ENCODE measurements at places on chromosomes 1 and 21. TPM values are rescaled to one million over a fixed set of nuclear protein-coding genes. Genes with fewer than 3 reads are reported as not detected.

C8B gene
- total RNA-seq = not detected

LRRC8B gene
- total RNA-seq = 13.9 TPM

GRIK3 gene
- not detected for total RNA-seq

GBP3 gene
- 50.7 TPM for total RNA-seq

LZIC gene
- total RNA-seq = 27.7 TPM

OR14K1 gene
- total RNA-seq = not detected

SPRR3 gene
- total RNA-seq = not detected

ENO1 gene
- 2,545 TPM for total RNA-seq

DNA sequence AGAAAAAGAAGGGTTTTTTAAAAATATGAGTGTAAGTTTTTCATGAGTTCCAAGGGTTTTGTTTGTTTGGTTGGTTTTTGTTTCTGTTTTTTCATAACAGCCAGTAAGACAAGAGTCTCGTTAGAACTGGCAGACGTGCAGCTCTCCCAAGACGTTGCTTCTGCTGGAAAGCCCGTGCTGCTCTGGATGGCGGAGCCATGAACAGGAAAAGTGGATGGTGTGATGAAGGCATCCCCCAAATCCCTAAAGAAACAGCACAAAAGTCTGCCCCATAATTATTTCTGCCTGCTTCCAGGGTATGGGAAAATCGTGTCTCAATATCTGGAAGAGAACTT, 157.9 kb upstream of the BACE2 start:
- no peak overlapping the region for H3K4me3 ChIP-seq
- no peak overlapping the region for H3K27ac ChIP-seq
- H3K36me3 ChIP-seq = no peaks in the 10 kb centered on the region
- H3K27me3 ChIP-seq = no peaks in the 10 kb centered on the region
- H3K4me1 ChIP-seq = no peaks in the 10 kb centered on the region

GRCh38 chr1:26112407-26112775, 767 bp downstream of the PDIK1L start:
- H3K4me3 ChIP-seq = peak overlapping the region; percentile 100
- no peaks in the 10 kb centered on the region for H3K27me3 ChIP-seq
- no peak for DNase-seq
- peaks cover 8% of the 10 kb centered on the region for H3K36me3 ChIP-seq
- H3K4me1 ChIP-seq = peaks cover 21% of the 10 kb centered on the region
- peak overlapping the region; percentile 94 for H3K27ac ChIP-seq

DNA sequence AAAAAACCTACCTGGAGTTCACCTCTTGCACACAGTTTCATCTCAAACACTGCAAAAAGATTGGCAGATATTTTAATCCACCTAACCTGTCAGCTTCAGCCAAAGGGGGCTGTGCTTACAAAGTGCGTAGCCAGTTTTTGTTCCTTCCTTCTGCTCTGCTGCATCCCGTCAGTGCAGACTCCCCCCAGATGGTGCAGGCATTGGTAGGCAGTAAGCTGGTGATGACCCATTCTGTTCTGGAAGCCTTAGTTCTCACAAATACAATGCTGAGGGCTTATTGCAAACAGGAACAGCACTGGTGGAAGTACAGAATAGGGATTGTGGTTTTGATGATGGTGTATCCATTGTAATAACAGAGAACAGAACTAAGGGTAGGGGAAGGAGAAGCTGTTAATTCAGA, 239.5 kb downstream of the RYR2 start:
- H3K4me1 ChIP-seq = no peaks in the 10 kb centered on the region
- H3K27ac ChIP-seq = no peak overlapping the region
- DNase-seq = no peak

GRCh38 chr1:108071601-108072000, 106.6 kb upstream of the VAV3 start:
- no peaks in the 10 kb centered on the region for H3K27me3 ChIP-seq
- peaks cover 1% of the 10 kb centered on the region for H3K36me3 ChIP-seq
- peaks cover 10% of the 10 kb centered on the region for H3K4me1 ChIP-seq
- H3K27ac ChIP-seq = no peak overlapping the region
- H3K4me3 ChIP-seq = no peak overlapping the region

DNA sequence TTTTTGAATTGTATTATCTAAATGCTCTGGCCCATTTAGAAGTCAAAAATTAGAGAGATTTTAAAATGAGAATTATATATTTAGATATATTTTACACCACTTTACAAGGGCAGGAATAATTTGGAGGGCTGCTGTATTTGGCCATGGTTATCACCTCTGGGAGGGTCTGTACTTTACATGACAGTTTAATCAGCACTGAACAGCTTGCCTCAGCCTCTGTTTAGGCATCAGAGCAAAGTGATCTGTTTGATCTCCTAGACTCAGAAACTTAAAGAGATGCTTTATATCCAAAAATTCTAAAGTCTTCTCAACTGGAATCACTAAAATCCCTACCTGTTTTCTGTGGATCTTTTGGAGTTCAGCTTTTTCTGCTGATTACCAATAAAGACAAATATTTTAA, 5.4 kb upstream of the SPTA1 start:
- H3K27me3 ChIP-seq = no peaks in the 10 kb centered on the region
- no peak overlapping the region for H3K27ac ChIP-seq
- H3K36me3 ChIP-seq = no peaks in the 10 kb centered on the region
- DNase-seq = no peak

GRCh38 chr1:198677027-198677426, 38.2 kb downstream of the PTPRC start:
- H3K4me1 ChIP-seq = peaks cover 75% of the 10 kb centered on the region
- peak overlapping the region; percentile 74 for H3K4me3 ChIP-seq
- H3K27ac ChIP-seq = peak overlapping the region; percentile 81
- peaks cover 37% of the 10 kb centered on the region for H3K36me3 ChIP-seq
- H3K27me3 ChIP-seq = no peaks in the 10 kb centered on the region

DNA sequence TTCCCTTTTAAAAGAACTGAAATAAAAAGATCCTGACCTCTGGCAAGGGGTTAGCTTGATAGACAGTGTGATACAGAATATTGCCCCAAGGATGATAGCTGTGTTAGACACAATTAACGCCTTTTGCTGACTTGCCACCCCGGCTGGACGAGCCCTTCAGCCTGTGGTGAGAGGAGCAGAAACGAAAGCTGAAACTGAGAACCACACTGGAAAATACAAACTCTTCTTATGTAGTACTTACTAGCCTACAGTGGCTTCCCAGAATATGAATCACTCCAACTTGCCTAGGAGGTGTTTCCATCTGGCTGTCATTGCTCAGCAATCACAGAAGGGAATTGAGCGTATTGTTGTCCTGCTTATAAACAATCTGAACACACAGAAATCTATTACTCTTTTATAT, 22.9 kb downstream of the SAMSN1 start:
- DNase-seq = no peak
- peak overlapping the region; percentile 65 for H3K27ac ChIP-seq
- H3K27me3 ChIP-seq = no peaks in the 10 kb centered on the region
- peaks cover 50% of the 10 kb centered on the region for H3K4me1 ChIP-seq
- peak overlapping the region; percentile 81 for H3K4me3 ChIP-seq

GRCh38 chr1:17212487-17213121, 7.7 kb downstream of the PADI1 start:
- DNase-seq = peak; percentile 90
- H3K4me3 ChIP-seq = peak overlapping the region; percentile 58
- peak overlapping the region; percentile 68 for H3K27ac ChIP-seq
- no peaks in the 10 kb centered on the region for H3K36me3 ChIP-seq
- H3K4me1 ChIP-seq = peaks cover 49% of the 10 kb centered on the region

GRCh38 chr21:35202431-35202830, 153.3 kb upstream of the RUNX1 start:
- H3K4me1 ChIP-seq = peaks cover 17% of the 10 kb centered on the region
- no peak overlapping the region for H3K27ac ChIP-seq
- H3K4me3 ChIP-seq = no peak overlapping the region
- no peak for DNase-seq
- H3K36me3 ChIP-seq = no peaks in the 10 kb centered on the region
- H3K27me3 ChIP-seq = peaks cover 2% of the 10 kb centered on the region

- H3K27ac ChIP-seq = no peak overlapping the region
- no peaks in the 10 kb centered on the region for H3K36me3 ChIP-seq
- no peak for DNase-seq
- H3K4me3 ChIP-seq = no peak overlapping the region
- H3K27me3 ChIP-seq = no peaks in the 10 kb centered on the region
- no peaks in the 10 kb centered on the region for H3K4me1 ChIP-seq
Observed at GRCh38 chr1:191206513-191207207, 729.0 kb upstream of the BRINP3 start.

GRCh38 chr1:208475951-208476845, 232.0 kb upstream of the PLXNA2 start:
- no peaks in the 10 kb centered on the region for H3K4me1 ChIP-seq
- no peaks in the 10 kb centered on the region for H3K27me3 ChIP-seq
- no peak for DNase-seq
- H3K4me3 ChIP-seq = no peak overlapping the region

- no peaks in the 10 kb centered on the region for H3K36me3 ChIP-seq
- H3K4me3 ChIP-seq = no peak overlapping the region
- peaks cover 2% of the 10 kb centered on the region for H3K27me3 ChIP-seq
- no peak for DNase-seq
- no peaks in the 10 kb centered on the region for H3K4me1 ChIP-seq
Observed at GRCh38 chr1:220843481-220844011, 35.7 kb upstream of the HLX start.

DNA sequence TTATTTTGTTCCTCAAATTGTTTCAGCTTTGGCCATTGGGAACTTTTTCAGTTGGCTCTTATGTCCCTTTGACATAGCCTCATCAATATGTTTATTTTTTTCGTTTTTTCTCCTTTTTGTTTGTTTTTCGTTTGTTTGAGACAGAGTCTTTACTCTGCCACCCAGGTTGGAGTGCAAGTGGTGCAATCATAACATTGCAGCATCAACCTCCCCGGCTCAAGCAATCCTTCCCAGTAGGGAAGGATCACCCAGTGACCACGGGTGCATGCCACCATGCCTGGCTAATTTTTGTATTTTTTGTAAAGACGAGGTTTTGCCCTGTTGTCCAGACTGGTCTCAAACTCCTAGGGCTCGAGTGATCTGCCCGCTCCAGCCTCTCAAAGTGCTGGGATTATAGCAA, 8.1 kb downstream of the POLR3GL start:
- H3K4me1 ChIP-seq = peaks cover 11% of the 10 kb centered on the region
- no peaks in the 10 kb centered on the region for H3K27me3 ChIP-seq
- peaks cover 9% of the 10 kb centered on the region for H3K36me3 ChIP-seq

DNA sequence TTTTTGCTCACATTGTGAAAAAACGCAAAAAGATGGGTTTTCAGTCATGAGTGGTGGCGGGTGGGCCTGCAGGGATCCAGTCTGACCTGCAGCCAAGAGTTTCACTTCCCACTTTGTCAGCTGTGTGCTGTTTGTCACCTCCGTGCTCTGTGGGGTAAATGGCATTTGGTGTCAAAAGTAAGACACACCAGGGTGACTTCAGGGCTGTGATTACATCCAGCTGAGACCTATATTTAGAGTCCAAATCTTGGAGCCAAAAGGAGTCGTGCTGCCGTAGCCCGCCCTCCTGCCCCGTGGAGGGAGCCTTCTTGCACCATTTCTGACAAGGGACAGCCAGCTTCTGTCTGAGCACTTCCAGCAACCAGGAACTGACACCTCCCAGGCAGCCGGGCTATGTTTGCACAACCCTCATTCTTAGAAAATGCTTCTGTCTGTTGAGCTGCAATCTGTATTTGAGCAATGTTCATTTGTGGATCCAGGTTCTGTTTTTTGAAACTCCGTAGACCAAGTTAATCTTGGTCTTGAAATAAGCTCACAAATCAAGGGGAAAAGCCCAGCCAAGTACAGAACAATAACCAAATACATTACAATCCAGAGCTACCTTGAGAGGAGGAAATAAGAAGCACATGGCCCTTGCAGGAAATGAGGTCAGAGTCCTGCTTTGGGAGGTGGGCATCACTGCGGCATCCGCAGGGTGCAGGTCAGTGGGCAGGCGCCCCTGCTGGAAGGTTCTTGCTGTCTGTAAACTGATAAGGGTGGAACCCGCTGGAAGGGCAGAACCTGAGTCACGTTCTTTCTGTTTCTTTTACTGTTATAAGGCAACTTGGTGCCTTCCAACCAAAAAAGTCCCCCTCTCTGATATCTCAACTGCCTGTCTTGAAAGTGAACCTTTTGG, 14.4 kb downstream of the ABCG1 start:
- H3K4me1 ChIP-seq = peaks cover 77% of the 10 kb centered on the region
- H3K27ac ChIP-seq = peak overlapping the region; percentile 92
- no peaks in the 10 kb centered on the region for H3K27me3 ChIP-seq
- peaks cover 1% of the 10 kb centered on the region for H3K36me3 ChIP-seq

DNA sequence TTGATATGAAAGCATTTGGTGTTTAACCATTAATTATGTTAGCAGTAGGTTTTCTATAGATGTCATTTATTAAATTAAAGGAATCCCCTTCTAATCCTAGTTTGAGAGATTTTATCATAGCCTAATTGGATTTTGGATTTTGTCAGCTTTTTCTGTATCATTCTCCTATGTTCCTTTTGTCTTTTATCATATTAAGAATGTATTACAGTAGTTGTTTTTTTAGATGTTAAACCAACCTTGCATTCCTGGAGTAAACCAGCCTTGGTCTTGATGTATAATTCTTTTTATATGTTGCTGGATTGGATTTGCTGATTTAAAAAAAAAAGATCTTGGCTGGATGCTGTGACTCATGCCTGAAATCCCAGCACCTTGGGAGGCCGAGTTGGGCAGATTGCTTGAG, 5.6 kb downstream of the SETDB1 start:
- peaks cover 65% of the 10 kb centered on the region for H3K36me3 ChIP-seq
- H3K27me3 ChIP-seq = no peaks in the 10 kb centered on the region
- no peak overlapping the region for H3K27ac ChIP-seq
- DNase-seq = no peak
- H3K4me3 ChIP-seq = no peak overlapping the region

All from activated naive CD8-positive, alpha-beta T cell treated with anti-CD3 and anti-CD28 coated beads, Interleukin-2, amount 10 ng/mL, durations not matched to agents 7 days and 5 days (primary cell).